ENCODE measurements at places on chromosomes 12 and 14.

GRCh38 chr12:101795786-101796185 is 35.0 kb downstream of the GNPTAB start:
- no peak for DNase-seq

- DNase-seq: no peak
These were observed 101.4 kb upstream of the PPM1H start for GRCh38 chr12:63036216-63036973.

- no peak for DNase-seq
These were observed 203.3 kb downstream of the NAV3 start for GRCh38 chr12:78034025-78034424.

DNA sequence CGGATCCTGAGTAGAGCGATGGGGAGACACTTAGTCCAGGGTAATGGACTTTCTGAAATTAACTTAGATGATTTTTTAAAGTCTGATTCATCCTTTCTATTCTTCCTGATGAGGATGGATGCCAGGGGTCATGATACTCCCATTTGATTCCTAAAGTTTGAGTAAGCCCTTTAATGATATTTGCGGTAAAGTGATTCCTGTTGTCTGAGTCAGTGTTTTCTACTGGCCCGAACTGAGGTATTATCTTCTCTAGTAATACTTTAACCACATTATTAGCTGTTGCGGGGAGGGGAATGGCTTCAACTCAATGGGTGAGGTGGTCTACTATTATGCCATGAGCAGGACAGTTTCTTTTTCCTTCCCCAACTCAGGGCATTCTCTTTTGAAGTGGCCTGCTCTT is 111.6 kb downstream of the RIN3 start:
- no peak for DNase-seq

GRCh38 chr14:101559624-101560533 is 1.4 kb upstream of the DIO3 start:
- no peak for DNase-seq

- DNase-seq: no peak
These were observed 84.0 kb downstream of the LRRC9 start for GRCh38 chr14:60003991-60004390.

DNA sequence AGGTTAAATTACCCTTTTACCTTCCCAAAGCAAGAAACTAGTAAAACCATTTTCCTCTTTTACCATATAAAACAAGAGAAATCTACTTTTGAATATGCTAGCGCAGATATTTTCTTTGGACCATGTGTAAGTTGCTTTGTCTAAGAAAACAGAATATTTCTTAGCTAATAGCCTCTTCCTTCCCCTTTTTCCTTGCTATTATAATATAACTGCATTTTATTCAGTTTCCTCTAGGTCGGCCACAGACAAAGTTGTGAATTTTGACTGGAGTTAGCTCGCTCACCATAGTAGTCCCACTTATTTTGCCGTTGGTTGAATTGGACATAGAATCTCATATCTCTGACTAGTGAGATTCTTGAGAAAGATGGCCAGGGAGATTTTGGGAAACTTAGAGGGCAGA is 115.6 kb downstream of the PLEKHA5 start:
- no peak for DNase-seq

GRCh38 chr14:35741345-35742031 is 67.6 kb downstream of the RALGAPA1 start:
- DNase-seq: no peak

GRCh38 chr14:44528180-44528579 is 21.1 kb upstream of the FSCB start:
- DNase-seq: no peak

GRCh38 chr12:28409892-28410291 is 219.6 kb downstream of the CCDC91 start:
- DNase-seq: no peak

GRCh38 chr12:21476949-21477348 is 24.5 kb downstream of the RECQL start:
- DNase-seq: no peak

DNA sequence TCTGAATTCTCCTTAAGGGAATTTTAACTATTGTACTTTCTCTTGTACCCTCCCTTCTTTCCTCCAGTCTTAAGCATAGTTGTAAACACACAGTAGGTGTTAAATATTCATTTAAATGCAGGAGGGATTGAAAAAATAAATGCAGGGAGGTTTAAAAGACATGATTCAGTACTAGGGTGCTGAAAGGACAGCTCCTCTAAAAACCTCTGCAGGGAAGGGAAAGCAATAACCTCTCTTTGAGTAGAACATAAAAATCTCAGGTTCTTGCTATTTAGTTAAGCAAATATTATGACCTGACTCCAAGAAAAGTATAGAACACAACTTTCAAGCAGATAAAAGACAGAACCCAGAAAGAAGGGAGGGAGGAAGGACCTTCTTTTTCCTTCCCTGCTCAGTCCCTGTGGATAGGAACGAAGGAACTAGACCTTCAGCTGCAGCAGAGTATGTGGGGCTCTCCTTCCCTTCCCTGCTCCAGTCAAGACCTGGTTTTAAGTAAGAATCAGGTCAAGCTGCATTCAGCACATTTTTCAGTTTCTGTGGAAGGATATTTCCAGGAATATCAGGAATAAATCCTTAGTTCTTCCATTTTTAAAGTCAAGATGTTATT is 4.7 kb downstream of the MAP3K9 start:
- no peak for DNase-seq

DNA sequence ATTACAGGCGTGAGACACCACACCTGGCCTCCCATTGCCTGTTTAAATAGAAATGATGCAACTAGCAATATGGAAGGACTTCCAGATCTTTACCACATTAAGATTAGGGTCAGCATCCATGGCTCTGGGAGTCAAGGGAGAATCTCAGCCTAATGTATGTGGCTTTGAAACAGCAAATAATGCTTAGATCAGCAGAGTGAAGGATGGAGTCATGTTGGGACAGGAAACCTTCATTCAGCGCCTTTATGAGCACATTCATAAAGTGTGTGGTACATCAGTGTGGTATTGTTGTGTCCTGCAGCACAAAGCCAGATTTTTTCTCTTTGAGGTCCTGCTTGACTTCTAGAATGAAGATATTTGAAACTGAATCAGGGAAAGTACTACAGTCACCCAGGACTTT is 15.3 kb upstream of the SPSB2 start:
- no peak for DNase-seq

- DNase-seq: no peak
These were observed 685.3 kb downstream of the TRHDE start for GRCh38 chr12:72957454-72957853.

GRCh38 chr12:110286623-110287022 is 5.6 kb downstream of the ATP2A2 start:
- no peak for DNase-seq

- DNase-seq: no peak
These were observed at the start of gene SP7 for GRCh38 chr12:53336181-53336681. Gene SP7 (minus strand): TSS chr12:53336354. CDS start chr12:53335646, 708 bp downstream.

GRCh38 chr14:90137807-90138206 is 76.0 kb downstream of the KCNK13 start:
- DNase-seq: no peak

- DNase-seq: no peak
These were observed 127.0 kb downstream of the APAF1 start for GRCh38 chr12:98771811-98772752.

DNA sequence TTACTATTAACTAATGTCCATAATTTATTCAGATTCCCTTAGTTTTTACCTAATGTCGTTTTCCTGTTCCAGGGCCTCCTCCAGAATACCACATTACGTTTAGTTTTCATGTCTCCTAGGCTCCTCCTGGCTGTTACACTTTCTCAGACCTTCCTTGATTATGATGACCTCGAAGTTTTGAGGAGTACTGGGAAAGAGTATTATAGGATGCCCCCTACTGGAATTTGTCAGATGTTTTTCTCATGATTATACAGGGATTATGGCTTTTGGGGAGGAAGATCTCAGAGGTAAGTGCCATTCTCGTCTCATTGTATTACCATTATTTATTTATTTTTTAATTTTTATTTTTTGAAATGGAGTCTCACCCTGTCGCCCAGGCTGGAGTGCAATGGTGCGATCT is 17.7 kb upstream of the C1S start:
- DNase-seq: no peak

GRCh38 chr14:94542811-94543440 is 18.3 kb upstream of the SERPINA4 start:
- DNase-seq: no peak

GRCh38 chr12:124607681-124608425 is 40.4 kb upstream of the NCOR2 start:
- DNase-seq: no peak

DNA sequence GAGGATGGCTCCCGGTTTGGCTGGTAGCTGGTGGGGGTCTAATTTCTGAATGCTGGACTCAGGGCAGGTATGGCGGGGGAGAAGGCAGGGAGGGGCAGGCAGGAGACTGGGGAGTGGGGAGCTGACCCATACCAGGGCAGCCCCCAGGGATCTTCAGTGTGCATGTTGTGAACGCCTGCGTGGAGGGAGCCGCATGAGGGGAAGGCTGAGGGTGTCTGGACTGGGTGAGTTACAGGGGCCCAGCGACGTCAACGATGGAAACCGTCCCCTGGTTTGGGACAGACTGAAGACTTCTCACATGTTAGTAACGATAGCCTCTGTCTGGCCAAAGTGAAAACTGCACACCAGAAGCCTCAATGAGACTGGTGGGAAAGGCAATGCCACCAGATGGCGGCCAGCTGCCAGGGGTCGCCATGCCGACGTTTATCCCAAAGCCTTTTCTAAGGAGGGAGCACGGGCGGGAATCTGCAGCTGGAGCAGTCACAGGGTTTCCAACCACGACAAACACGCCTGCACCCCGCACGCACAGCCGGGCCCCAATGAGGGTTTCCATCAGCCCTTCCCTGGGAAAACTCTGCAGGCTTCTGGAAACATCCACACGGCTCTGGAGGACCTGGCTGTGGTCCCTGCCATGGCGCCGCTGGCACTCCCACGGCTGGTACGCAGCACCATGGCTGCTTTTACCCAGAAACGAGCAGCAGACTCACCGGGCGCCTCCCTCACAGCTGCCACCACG is 14.0 kb downstream of the PGAM5 start:
- no peak for DNase-seq

- DNase-seq: no peak
These were observed 480.4 kb downstream of the DIO2 start for GRCh38 chr14:79730953-79731352.

GRCh38 chr14:92412912-92413311 is 89.9 kb downstream of the SLC24A4 start:
- DNase-seq: no peak

- no peak for DNase-seq
These were observed 92.2 kb downstream of the SLC5A8 start for GRCh38 chr12:101117842-101118241.
